ENCODE measurements at places on chromosomes 3 and 15.
A peak's percentile ranks its signal among the peaks of the same experiment; 100 is the strongest.

DNA sequence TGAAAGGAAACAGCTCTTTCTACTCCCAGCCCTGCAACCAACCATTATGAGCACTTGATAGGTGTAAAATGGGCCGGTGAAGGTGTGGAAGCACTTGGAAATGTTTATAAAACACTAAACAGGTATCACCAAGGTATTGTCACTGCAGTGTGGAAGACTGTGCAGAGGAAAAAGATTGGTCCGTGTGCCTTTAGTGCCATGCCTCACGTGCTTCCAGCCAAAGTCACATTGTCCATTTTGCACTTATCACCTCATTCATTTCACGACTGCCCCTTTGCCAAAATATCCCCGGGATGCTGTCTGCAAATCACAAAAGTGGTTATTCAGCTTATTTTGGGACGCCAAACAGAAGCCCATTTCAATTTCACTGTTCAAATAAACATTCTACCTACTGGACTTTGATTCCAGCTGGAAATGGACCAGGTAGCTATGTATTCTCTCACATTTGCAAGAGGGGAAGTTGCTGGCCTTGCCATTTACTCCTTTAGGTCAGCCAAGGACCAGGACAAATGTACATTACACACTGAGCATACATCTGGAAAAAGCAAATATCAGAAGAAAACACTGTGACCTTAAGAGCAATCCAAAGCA is 58.4 kb downstream of the ARRDC4 start:
- no peak for DNase-seq
- H3K4me1 ChIP-seq = no peaks in the 10 kb centered on the region
- no peak overlapping the region for H3K27ac ChIP-seq
- no peaks in the 10 kb centered on the region for H3K36me3 ChIP-seq
- H3K4me3 ChIP-seq = no peak overlapping the region

DNA sequence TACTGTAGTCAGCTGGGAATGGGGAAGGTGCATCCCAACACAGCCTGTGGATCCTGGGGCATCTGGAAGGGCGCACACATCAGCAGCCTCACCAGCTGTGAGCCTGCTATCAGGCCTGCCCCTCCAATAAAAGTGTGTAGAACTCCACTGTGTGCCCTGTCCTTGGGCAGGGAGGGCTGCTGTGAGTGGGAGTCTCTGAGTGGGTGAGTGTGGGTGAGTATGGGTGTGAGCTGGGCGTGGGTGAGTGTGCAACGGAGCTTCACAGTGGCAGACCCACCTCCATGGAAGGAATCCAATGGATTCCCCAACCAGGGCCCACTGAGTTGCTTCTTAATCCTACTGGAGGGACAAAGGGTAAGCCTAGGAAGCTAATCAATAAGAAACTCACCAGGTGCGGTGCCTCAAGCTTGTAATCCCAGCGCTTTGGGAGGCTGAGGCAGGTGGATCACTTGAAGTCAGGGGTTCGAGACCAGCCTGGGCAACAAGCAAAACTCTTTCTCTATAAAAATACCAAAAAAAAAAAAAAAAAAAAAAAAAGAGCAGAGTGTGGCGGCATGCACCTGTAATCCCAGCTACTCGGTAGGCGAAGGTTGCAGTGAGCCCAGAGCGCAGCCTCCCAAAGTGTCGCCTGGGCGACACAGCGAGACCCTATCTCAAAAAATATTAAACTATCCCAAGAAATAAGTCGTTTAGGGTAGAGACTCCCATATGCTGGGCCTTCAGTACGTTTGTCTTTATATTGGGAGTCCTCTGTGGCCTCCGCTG is 555 bp upstream of the RCCD1 start:
- H3K4me1 ChIP-seq = peaks cover 16% of the 10 kb centered on the region
- no peak for DNase-seq
- peak overlapping the region; percentile 98 for H3K4me3 ChIP-seq
- H3K27me3 ChIP-seq = no peaks in the 10 kb centered on the region
- H3K27ac ChIP-seq = no peak overlapping the region
- H3K36me3 ChIP-seq = no peaks in the 10 kb centered on the region

DNA sequence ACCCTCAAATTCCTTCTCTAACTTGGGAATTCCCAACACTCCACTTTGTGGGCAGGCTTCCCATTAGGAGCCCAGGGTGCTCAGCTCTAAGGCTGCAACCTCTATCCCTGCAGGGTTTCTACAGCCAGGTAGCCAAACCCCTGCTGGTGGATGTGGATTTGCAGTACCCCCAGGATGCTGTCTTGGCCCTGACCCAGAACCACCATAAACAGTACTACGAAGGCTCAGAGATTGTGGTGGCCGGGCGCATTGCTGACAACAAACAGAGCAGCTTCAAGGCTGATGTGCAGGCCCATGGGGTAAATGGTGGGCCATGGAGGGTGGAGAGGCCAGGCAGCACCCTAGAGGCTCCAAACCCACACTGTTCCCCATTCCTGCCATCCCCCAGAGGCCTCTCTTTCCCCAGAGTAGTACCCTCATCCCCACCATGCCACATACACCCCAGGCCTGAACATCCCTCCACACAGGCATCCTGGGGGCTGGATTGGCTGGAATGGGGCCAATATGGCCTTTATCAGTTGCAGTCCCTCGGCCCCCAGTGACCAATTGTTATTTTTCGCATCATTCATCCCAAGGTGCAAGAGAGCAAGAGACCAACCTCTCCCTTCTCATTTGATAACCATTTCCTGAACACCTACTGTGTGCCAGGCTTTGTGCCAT is 7.7 kb downstream of the ITIH1 start:
- no peak overlapping the region for H3K27ac ChIP-seq
- no peak for DNase-seq
- H3K4me1 ChIP-seq = no peaks in the 10 kb centered on the region
- H3K4me3 ChIP-seq = no peak overlapping the region

- H3K27me3 ChIP-seq = no peaks in the 10 kb centered on the region
- H3K27ac ChIP-seq = no peak overlapping the region
- DNase-seq = no peak
- H3K36me3 ChIP-seq = no peaks in the 10 kb centered on the region
Observed at GRCh38 chr3:60010781-60011180, 961.0 kb upstream of the CFAP20DC start.

DNA sequence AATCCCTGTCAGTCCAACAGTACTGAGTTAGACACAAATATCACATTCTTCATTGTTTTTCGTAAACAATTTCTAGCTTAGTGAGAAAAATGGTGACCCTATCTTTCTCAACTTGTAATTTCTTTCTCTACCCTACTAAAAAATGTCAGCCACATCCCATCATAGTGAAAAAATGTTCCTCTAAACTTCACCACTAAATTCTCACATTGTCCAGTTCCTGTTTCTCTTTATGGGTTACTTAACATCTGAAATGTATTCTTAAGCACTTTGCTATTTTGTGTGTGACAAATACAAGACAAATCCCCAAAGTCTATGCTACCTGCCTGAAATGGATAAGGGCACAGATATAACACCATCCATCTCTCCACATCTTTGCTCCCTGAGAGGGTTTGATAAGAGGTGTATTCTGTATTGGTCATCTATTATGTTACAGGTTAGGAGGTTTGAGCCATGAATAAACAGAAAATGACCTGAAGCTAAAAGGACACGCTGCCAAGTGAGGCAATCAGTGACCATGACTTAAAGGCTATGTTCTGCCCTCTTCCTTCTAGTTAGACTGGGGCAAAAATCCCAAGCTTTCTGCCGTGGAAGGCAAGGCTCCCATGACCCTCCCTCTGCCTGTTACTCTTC is 118.2 kb downstream of the GADL1 start:
- H3K4me3 ChIP-seq = no peak overlapping the region
- no peaks in the 10 kb centered on the region for H3K27me3 ChIP-seq
- DNase-seq = no peak

DNA sequence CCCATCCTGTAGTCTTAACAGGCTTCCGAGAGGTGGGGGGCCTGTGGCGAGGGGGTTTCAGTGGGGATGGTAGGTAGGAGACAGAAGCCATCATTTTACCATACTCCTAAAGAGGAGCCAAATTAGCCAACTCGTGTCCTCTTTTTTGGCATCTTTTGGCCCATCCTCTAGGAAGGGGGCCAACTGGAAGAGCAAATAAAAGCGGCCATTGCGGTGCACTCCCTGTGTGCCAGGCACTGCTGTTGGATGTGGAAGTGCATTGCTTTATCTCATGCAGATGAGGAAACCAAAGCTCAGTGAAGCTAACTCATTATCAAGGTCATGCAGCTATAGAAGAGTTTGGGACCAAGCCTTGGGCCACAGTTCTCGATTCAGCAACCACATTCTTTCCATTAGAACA is 6.1 kb downstream of the SEMA4B start:
- peaks cover 59% of the 10 kb centered on the region for H3K36me3 ChIP-seq
- DNase-seq = no peak
- peaks cover 93% of the 10 kb centered on the region for H3K4me1 ChIP-seq
- no peak overlapping the region for H3K4me3 ChIP-seq
- H3K27me3 ChIP-seq = no peaks in the 10 kb centered on the region

Data from PC-9 (cell line).